ENCODE measurements at places on chromosomes 4 and X.

DNA sequence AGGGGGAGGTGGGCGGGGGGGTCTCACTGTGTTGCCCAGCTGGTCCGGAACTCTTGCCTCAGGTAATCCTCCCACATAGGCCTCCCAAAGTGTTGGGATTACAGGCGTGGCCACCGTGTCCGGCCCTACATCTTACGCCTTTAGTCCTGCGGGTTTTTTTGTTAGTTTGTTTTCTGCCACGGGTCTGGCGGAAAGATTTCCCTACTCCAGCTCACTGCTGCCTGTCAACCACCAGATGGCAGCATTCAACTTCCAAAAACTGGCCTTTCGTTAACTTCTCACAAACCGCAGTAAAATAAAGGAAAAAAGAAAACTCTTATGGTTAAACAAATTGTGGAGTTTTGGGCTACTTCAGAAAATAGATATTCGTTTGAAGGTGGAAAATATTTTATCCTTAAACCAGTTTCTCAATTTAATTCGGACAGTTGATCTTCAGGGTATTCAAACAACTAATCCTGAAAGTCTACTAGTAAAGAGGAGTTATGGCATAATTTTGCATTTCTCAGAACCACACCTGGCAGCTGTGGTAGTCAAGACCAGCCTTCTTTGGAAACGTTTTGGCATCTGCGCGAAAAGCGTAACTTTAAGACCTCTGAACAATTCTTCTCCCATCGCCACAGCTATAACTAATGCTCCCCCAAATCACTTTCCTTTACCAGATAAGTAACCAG lies 41.1 kb downstream of the LUZP4 start:
- DNase-seq = no peak

- no peak for DNase-seq
These were observed 63.1 kb upstream of the SPP1 start for GRCh38 chr4:87912164-87913004.

DNA sequence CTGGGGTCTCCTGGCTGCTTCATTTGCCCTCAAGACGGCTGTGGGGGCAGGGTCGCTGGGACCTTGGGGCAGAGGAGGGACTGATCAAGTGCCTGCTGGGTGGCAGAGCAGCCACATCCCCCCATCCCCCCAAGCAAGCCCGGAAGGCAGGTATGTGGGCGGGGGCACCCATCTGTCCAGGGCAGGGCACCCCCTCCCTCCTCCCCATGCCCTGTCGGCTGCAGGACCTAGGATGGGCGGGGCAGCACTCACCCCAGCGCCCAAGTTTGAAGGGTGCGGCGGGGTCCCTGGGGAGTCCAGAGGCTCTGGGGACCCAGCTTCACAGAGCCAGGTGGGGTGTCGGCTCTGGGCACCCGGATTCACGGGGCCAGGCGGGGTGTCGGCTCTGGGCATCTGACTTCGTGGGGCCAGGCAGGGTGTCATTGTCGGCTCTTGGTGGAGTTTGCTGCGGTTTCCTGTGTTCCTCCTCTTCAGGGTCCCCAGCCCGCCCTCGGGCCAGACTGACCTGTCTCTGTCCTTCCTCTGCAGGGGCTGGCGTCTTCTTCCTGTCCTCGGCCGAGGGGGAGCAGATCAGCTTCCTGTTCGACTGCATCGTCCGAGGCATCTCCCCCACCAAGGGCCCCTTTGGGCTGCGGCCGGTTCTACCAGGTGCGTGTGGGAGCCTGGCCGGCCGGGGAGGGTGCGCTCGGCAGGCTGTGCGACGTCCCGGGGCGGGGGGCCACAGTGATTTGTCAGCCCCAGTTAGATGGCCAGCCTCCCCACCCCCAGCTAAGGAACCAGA lies 22.1 kb downstream of the DOK7 start:
- no peak for DNase-seq

GRCh38 chrX:38539748-38540147 lies 21.6 kb upstream of the TSPAN7 start:
- DNase-seq = no peak

- no peak for DNase-seq
These were observed 52.1 kb upstream of the RHOH start for GRCh38 chr4:40144716-40145115.

DNA sequence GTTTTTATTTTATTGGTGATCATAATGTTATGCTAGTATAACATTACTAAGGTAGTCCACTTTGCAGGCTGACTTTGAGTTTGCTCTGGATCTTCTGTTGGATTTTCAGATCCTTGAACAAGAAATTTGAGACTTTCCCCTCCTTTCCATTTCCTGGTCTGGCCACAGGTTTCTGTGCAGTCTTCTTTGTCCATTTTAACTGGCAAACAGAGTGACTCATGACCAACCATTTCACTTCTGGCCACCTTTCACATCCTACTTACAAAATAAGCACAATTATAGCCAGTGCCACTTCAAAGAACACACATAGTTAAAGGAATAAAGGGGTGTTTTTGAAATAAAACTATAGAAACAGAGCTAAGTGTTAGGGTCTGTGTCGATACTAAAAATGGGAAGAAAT lies 8.4 kb downstream of the ANK2 start:
- DNase-seq = no peak

DNA sequence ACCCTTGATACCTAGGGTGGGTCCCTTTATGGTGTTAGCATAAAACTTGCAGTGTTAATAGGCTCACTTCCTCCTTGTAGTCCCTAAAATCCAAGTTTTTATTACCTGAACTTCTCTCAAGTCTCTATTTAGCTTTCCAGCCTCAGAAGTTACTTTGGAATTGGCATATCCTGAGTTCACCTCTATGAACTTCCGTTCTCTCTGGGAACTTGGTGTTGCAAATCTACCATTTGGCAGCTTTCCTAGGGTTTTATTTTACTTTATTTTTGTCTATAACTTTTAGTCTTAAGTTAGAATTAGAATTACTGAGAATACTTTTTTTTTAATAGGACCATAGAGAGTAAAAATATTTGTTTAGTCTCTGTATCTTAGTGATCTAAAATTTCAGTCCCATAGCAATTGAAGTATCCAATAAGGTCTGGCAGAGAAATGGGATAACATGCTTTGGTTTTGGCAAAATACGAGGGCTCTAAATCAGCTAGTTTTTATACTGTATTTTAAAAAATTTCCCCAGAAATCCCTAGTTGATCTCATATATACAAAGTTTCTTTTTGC lies 30.3 kb upstream of the NAF1 start:
- DNase-seq = no peak

- no peak for DNase-seq
These were observed 102.6 kb upstream of the PRKX start for GRCh38 chrX:3815896-3816664.

GRCh38 chr4:5051278-5052203 lies at the start of gene STK32B:
TSS of gene STK32B (plus strand) at chr4:5051480.
- no peak for DNase-seq

DNA sequence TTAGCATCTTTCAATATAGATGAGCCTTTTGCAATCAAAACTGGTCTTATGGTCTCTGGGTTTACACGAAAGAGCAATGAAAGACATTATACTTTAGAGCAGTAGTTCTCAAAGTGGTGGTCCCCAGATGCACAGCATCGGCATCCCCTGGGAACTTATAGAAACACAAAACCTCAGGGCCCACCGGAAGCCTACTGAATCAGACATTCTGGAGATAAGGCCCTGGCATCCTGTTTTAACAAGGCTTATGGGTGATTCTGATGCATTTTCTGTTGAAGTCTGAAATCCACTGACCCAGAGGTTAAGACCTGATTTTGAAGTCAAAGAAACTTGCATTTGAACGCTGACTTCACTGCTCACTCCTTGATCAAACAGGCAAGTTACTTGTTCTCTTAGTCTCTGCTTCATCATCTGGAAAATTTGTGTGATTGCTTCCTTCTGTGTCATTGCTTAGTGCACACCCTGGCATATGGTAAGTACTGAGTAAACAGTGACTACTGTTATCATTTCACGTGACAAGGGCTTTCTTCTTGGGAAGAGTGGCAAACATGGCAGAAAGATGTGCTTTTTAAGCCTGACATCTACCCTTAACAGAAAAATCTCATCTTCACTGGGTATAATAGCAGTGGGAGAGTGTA lies 14.5 kb downstream of the CHRNA9 start:
- DNase-seq = no peak

DNA sequence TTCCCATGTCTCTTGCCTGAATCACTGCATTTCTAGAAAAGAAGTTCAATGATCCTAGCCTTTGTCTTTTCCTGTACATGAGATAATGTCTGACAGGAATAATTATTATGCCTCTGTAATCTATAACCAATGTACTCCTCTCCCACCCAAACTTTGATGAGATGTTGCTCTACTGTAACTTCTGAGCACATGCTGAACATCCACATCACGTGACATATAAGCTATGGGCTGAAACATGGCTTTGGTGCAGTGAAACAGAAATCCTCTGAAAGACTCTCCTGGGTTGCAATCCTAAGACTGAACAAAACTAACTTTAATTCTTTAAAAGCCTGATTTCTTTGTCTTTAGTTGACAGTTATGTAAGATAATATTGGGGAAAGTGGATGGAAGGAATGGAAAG lies 1.5 kb upstream of the ADAD1 start:
- no peak for DNase-seq

GRCh38 chrX:111671668-111672067 lies 9.3 kb upstream of the ALG13 start:
- DNase-seq = no peak

DNA sequence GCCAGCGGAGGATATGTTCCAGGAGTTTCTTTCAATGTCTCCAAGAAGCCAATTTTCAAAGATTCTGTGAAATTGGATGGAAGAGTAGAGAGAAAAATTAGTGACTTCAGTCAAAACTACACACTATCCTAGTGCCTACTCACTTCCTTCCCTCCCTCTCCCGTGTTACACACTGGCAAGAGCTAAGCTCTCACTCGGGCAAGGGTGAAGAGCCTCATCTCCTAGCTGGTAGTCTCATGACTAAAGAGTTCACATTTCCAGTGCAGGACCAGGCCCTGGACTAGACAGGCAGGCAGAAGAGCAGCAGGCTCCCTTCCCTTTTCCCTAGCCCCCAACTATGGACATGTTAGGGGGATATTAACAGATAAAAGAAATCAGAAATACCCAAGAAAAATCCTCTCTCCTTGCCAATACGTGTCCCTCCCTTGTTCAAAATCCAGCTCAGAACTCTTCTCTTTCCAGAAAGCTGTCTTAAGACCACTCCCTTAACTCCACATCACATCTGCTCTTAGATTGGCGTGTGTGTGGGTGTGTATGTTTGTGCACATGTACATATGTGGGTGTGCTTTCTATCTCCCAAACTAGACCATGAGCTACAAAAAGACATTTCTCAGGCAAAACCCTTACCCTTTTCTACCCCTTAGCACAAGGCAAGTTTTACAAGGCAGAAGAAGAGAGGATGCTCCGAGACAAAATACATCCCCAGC lies 29.9 kb downstream of the ZDHHC9 start:
- no peak for DNase-seq

- no peak for DNase-seq
These were observed 6.9 kb downstream of the CXCL10 start for GRCh38 chr4:76016393-76016792.

DNA sequence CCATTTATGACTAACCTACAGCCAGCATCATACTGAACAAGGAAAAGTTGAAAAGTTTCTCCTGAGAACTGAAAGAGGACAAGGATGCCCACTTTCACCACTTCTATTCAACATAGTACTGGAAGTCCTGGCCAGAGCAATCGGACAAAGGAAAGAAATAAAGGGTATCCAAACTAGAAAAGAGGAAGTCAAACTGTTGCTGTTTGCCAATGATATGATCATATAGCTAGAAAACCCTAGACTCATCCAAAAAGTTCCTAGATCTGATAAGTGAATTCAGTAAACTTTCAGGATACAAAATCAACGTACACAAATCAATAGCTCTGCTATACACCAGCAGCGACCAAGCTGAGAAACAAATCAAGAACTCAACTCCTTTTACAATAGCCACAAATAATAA lies 64.5 kb downstream of the CENPC start:
- no peak for DNase-seq

DNA sequence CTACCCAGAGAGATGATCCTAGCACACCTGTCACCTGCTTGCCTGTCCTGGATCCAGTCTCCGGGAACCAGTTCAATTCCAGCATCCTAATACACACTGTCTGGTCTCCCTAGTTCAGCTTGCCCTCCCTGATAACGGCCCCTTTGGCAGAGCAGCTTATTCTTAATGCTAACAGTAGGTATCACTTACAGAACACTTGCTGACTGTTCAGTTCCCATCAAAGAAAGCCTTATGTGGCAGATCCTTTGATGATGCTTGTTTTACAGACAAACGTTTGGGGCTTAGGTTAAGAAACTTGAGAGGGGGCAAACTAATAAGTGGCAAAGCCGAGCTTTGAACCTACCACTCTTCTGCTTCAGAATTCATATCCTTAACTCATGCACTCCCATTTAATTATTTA lies 890 bp downstream of the RASSF6 start:
- no peak for DNase-seq

GRCh38 chrX:154988719-154989118 lies 33.8 kb downstream of the F8 start:
- no peak for DNase-seq

DNA sequence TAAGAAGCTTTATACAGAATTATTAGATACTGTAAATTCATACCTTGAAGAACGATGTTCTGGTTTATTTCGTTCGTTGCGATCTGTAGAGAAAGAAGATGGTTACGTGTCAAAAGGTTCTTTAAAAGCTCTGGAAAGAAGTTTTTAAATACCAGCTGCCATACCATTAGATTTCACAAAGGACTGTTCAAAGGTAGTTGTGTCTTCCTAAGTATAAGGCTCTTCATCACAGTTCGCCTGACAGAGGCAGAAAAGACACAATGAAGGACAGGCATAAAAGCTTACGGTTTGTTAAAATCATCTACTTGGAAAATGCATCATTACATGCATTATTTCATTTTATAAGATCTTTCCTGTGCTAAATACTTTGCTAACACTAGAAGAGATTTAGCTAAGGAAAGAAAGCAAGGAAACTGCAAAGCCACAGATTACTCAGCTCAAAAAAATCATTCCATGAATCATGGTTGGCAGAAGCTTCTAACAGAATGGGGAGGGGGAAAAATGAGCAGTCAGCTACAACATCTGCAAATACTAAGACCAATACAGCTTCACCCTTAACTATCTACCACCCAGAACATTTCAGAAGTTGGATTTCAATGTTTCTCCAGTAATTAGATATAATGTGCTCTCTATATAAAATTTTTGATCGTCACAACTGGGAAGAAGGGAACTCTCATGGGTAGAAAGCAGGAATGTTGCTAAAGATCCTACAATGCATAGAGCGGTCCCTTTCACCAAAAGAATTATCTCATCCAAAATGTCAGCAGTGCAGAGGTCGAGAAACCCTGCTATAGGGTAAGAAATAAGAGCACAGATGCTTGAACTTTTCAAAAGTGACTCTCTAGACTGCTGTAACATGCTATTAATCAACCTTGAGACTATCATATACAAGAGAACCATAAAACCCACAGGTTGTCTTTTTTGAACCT lies 50.7 kb upstream of the PRSS48 start:
- no peak for DNase-seq

GRCh38 chr4:110735686-110736085 lies 112.8 kb upstream of the PITX2 start:
- DNase-seq = no peak

GRCh38 chr4:69517674-69518073 lies 22.0 kb upstream of the UGT2B4 start:
- DNase-seq = no peak

GRCh38 chrX:41377624-41378023 lies 43.7 kb downstream of the DDX3X start:
- no peak for DNase-seq
